Stimulated activated CD4-positive, alpha-beta T cell treated with anti-CD3 and anti-CD28 coated beads, Interleukin-15, amount 100 ng/mL, for 24 hours (primary cell): ENCODE measurements at places on chromosomes 5 and 9.

DNA sequence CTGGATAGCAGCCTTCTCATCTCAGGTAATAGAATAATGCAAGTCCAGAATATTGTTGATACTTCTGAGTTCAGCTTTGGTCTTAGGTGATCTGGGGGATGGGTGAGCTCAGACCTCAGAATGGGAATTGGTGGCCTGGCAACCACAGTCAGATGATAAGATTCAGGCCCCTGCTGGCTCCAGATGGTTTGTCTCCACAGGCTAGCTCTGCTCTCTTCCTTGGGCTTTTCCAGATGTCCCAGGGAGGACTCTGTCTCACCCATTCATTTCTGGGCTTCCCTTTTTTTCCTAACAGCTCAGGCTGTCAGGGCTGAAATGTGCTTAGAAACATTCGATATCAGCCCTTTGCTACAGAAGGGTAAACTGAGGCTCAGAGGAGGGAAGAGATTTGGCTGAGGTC lies 17.6 kb upstream of the TNFSF15 start:
- DNase-seq, result no peak

DNA sequence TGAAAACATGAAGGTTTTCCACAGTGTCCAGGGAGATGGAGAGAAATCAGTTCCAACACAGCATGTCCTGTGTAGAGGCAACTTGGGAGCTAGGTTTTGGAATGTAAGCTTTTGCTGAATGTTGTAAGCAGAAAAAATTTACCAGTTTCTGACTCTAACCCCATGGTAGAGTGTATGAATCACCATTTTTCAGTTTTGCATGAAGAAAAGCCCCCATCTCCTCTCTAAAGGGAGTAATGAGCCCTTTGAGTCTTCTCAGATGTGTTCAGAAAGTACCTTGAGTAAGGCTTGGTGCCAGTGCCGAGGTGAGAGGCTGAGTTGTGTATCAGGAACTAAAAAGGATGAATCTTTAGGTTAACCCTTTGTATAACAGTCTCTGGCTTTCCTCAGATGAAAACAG lies 96.2 kb downstream of the ADRB2 start:
- no peak for DNase-seq

GRCh38 chr9:36759141-36759540 lies 186.4 kb downstream of the MELK start:
- no peak for DNase-seq

- DNase-seq, result no peak
Measured at GRCh38 chr5:115977988-115978387, 15.7 kb downstream of the LVRN start.

- DNase-seq, result no peak
Measured at GRCh38 chr5:62922191-62922590, 343.6 kb downstream of the LRRC70 start.

GRCh38 chr9:81671880-81672280 lies 17.5 kb downstream of the TLE1 start:
- DNase-seq, result no peak

GRCh38 chr9:69175486-69175885 lies 1.4 kb downstream of the TJP2 start:
- DNase-seq, result no peak

GRCh38 chr5:423626-424261 lies 19.2 kb upstream of the EXOC3 start:
- no peak for DNase-seq

GRCh38 chr9:33791117-33791516 lies 4.2 kb upstream of the PRSS3 start:
- no peak for DNase-seq

DNA sequence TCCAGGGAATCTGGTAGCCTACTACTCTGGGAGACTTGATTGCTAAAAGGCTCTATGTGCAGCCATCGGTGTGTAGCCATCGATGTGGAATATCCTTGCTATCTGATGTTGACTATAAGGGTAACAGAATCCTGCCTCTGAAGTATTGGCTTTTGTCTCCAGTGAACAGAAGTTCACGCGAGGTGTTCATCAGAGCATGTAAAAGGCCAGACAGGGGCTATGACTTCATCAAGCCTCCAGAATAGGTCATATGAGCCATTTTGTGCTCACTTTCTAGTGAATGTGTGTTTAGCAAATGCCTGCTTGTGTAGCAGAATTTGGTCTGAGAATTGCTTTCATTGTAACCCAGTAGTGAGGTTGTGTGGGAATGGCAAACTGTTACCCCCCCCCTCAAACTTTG lies 66.8 kb upstream of the RAD23B start:
- no peak for DNase-seq

GRCh38 chr5:93735378-93735777 lies 6.0 kb downstream of the POU5F2 start:
- no peak for DNase-seq

- DNase-seq, result no peak
Measured at GRCh38 chr5:90144625-90145327, 264.8 kb downstream of the CETN3 start.

DNA sequence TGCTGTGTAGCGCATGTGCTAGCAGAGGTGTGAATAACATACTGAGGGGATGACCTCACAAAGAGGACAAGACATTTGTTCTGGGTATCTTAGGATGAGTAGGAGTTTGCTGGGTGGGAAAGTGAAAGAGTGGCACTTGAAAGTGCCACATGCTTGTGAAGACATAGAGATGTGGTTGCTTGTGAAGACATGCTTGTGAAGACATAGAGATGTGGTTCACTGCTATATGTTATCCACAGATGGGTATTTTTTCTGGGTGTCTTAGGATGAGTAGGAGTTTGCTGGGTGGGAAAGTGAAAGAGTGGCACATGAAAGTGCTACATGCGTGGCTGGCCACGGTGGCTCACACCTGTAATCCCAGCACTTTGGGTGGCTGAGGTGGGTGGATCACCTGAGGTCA lies 63.6 kb downstream of the MAST4 start:
- DNase-seq, result no peak

DNA sequence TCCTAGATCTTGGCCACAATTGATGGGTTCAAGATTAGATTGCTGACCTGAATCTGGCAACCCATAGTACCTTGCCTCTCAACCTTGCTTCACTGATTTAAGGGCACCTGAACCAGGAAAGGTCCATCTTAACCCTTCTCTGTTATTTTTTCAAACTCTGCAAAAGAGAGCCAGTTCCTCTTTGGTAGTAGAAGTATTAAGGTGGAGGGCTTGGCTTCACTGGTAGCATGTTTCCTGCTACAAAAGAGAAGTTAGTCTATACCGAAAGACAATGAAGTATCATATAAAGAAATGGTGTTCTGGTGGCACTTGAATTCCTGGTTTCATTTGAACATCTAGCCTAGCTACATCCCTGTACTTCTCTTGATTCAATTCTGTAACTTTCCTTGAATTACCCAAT lies 8.5 kb downstream of the ALG2 start:
- DNase-seq, result no peak

- DNase-seq, result no peak
Measured at GRCh38 chr5:93189707-93190120, 391.3 kb downstream of the NR2F1-AS1 start.
